Foreskin keratinocyte (primary cell): ENCODE measurements at places on chromosomes 2 and 18. TPM values are rescaled to one million over a fixed set of nuclear protein-coding genes. Genes with fewer than 3 reads are reported as not detected.

- no peak for DNase-seq
These were observed 204.5 kb downstream of the TXNL1 start for GRCh38 chr18:56433919-56434318.

GRCh38 chr2:18404708-18405107 lies 155.7 kb downstream of the RDH14 start:
- no peak for DNase-seq

- no peak for DNase-seq
These were observed 3.1 kb downstream of the PAIP2B start for GRCh38 chr2:71223767-71224333.

DNA sequence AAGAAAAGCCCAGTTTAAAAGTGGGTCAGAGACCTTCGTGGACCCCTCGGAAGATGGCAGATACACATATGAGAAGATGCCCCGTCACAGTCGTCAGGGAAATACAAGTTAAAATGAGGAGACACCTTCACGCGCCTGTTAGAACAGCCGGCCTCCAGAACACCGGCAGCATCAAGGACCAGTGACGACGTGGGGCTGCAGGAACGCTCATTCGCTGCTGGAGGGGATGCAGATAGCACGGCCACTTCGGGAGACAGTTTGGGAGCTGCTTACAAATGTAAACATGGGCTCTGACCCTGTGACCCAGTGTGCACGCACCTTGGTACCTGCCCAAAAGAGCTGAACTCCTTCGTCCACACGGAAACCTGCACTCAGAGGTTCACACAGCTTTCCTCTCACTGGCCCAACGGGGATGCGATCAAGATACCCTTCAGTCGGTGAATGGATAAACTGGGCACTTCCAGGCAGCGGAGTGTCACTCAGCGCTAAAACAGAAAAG lies 83.7 kb upstream of the CTDP1 start:
- DNase-seq, result no peak

IL36RN gene
- polyA plus RNA-seq, result 0.50 and 0.60 TPM in 2 replicates

GNAL gene
- 0.31 and 1.1 TPM in 2 replicates for polyA plus RNA-seq

IL1R2 gene
- 36.6 and 44.6 TPM in 2 replicates for polyA plus RNA-seq

MGAT5 gene
- 11.9 and 14.6 TPM in 2 replicates for polyA plus RNA-seq

CPLX4 gene
- polyA plus RNA-seq, result not detected in 2 replicates

DCDC2C gene
- not detected in 2 replicates for polyA plus RNA-seq

DAW1 gene
- polyA plus RNA-seq, result 0.24 and 0.31 TPM in 2 replicates

RAD51AP2 gene
- polyA plus RNA-seq, result 0.03 TPM in 1 of 2 replicates, not detected in the other
